ENCODE measurements at places on chromosomes 7 and 10. TPM values are rescaled to one million over a fixed set of nuclear protein-coding genes. Genes with fewer than 3 reads are reported as not detected.

WNT8B gene
- not detected for total RNA-seq

GRCh38 chr7:116663744-116664143 is 8.3 kb upstream of the MET start:
- DNase-seq, result no peak

DNA sequence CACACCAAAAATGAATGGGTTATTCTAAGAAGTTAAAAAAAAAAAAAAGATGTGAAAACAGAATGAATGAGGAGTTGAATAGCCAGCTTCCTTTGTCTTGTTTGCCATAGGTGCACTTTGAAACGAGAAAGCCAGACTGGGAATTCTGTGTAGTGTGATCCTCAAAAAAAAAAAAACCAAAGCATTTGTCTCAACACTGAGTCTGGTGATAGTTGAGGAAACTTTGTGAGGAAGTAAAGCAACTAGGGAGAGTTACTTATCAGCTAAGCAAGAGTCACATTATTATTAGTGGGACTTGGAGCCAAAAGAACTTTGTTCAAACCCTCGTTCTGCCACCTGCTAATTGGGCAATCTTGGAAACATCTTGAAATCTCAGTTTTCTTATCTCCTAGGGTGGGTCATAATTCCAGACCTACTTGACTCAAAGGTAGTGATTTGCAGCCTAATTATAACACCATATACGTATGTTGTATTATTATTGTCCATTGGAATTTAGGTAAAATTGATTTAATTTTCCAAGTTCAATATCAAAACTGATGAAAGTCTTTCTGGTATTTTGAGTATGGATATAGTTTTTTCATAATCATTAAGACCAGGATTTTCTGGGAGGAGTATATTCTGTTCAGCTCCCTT is 99.8 kb upstream of the GJD4 start:
- no peak for DNase-seq

RNF32 gene
- not detected for total RNA-seq

GRCh38 chr10:27752673-27753237 is 7.1 kb upstream of the MKX start:
- no peak for DNase-seq

- no peak for DNase-seq
Observed at GRCh38 chr7:145036604-145037405, 201.0 kb upstream of the TPK1 start.

GRCh38 chr7:80907141-80907601 is 11.7 kb downstream of the SEMA3C start:
- DNase-seq, result no peak

GRCh38 chr10:3421537-3422257 is 249.1 kb upstream of the PITRM1 start:
- DNase-seq, result no peak

DNA sequence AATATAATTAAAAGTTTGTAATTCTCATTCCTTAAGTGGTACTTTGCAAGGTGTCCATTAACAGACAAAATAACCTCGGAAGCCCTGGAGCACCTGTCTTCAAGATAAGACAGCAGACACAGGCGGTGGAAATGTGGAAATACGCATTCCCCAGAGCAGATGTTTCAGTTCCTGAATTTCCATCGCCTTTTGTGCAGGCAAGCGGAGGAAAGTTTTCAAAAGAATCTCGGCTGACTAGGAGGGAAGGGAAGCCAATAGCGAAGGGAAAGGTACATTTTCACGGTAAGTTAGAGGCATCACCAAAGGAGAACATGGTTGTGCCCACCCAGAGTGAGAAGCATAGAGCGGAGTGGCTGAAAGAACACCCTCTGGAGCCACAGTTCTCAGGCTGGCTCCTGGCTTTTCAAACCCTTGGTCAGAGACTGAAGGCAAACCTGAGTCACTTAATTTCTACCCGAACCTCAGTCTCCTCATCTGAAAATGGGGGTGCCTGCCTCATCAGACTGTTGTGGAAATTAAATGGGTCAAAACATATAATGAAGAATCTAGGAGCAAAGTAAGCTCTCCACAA is 13.6 kb downstream of the CPA1 start:
- no peak for DNase-seq

DNA sequence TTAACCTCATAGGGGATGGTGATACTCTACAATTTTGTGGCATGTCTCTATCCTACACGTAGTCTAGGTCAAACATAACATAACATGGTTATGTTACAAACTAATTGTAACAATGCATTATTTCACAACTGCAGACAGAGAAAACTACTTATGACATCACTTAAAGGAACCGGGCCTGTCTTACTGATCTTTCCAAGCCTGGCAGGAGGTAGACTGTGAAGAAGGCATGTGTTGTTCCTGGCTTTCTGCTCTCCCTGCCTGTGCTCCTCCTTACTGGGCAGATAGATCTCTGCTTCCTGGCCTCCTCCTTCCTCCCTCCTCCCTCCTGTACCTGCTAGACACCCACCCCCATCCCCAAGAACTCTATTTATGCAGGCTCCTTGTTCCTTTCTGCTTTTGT is 5.4 kb downstream of the CACNB2 start:
- no peak for DNase-seq

DNA sequence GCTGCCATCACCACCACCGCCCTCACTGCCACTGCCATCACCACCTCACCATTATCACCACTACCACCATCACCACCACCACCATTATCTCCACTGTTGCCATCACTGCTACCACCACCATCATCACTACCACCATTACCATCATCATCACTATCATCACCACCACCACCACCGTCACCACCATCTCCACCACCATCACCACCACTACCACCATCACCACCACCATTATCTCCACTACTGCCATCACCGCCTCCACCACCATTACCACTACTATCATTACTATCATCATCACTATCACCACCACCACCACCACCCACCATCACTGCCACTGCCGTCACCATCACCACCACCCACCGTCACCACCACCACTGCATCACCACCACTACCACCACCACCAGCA is 9.9 kb upstream of the COL13A1 start:
- DNase-seq, result no peak

- no peak for DNase-seq
Observed at GRCh38 chr7:35992436-35992835, 160.6 kb upstream of the EEPD1 start.

GRCh38 chr10:8039321-8039881 is 15.1 kb upstream of the GATA3 start:
- no peak for DNase-seq

GPR37 gene
- not detected for total RNA-seq

GRCh38 chr7:11193131-11193867 is 219.6 kb downstream of the PHF14 start:
- no peak for DNase-seq

CYTH3 gene
- 36.1 TPM for total RNA-seq

KCNMA1 gene
- 20.6 TPM for total RNA-seq

DNA sequence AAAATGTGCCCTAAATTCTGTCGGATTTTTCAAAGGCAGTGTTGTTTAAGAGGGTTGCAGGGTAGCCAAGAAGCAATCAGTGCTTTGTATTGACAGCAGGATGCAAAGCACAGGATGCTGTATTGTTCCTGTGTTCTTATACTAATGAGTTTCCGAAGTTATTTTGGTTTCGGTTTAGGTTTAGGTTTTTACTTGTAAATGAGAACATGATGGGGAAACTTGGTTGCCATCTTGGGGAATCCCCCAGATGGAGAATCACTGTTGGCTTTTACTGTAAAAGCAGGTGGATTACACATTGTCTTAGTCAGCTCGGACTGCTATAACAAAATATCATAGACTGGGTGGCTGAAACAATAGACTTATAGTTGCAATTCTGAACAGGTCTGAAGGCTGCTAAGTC is 72.1 kb downstream of the INHBA start:
- DNase-seq, result no peak

SEMA4G gene
- 1.4 TPM for total RNA-seq

GRCh38 chr7:65809259-65809981 is 63.5 kb upstream of the VKORC1L1 start:
- peak; percentile 47 for DNase-seq

OR2A7 gene
- total RNA-seq, result 3.8 TPM

DNA sequence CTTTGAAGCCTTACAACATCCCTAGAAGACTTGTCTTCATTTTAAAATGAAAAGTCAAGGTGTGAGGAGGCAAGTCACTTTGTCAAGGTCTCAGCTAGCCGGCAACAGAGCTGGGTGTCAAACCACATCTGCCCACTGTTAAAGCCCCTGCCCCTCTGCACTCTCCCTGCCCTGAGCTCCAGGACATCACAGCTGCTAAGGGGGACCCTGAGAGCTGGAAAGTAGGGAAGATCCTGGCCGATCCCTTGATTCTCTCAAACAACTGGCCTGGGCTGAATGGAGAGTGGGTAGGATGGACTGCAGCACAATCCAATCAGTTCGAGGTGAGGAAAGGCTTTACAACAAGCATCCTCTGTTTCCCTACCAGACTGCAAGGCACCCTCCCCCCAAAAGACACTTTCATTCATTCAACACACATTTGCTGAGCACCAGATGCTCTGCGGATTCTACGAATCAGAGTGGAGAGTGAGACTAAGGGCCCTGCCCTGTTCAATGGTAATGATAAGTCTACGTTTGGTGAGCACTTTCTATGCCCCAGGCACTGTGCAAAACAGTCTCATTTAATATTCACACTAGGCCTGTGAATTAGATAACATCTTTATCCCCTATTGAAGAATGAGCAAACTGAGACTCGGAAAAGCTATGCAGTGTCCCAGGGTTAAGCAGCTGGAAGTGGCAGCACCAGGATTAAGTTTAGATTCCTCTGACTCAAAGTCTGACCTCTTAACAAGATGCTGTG is 148.1 kb downstream of the HERPUD2 start:
- DNase-seq, result no peak

GRCh38 chr10:53003094-53003493 is 230.5 kb upstream of the MBL2 start:
- DNase-seq, result no peak

GRCh38 chr7:151010307-151011096 is 13.8 kb downstream of the ATG9B start:
- no peak for DNase-seq

DNA sequence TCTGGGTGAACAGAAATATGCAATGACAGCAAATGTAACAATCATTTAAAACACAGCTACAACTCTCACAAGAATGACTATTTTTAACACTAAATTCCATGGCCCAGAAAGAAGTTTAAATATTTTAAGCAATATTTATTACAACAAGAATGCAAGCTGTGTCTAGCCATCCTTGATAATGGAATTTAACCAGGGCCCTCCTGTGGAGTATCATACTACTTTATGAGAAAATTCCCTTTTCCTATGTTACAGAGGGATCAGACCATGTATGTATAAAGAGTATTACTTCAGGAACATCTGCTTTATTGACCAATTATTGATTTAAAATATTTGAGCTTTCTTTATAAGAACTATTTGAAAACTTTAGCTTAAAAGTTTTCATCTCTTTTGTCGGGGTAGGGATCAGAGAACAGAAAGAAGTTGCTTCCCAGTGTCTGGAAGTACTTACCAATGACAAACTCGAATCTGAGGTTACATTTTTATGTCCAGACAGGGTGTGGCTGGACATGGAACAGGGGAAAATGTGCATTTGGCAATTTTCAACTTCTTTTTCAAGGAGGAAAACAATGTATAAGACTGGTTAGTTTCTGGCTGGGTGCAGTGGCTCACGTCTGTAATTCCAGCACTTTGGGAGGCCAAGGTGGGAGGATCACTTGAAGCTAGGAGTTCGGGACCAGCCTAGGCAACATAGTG is 48.3 kb upstream of the NRBF2 start:
- DNase-seq, result no peak

DNA sequence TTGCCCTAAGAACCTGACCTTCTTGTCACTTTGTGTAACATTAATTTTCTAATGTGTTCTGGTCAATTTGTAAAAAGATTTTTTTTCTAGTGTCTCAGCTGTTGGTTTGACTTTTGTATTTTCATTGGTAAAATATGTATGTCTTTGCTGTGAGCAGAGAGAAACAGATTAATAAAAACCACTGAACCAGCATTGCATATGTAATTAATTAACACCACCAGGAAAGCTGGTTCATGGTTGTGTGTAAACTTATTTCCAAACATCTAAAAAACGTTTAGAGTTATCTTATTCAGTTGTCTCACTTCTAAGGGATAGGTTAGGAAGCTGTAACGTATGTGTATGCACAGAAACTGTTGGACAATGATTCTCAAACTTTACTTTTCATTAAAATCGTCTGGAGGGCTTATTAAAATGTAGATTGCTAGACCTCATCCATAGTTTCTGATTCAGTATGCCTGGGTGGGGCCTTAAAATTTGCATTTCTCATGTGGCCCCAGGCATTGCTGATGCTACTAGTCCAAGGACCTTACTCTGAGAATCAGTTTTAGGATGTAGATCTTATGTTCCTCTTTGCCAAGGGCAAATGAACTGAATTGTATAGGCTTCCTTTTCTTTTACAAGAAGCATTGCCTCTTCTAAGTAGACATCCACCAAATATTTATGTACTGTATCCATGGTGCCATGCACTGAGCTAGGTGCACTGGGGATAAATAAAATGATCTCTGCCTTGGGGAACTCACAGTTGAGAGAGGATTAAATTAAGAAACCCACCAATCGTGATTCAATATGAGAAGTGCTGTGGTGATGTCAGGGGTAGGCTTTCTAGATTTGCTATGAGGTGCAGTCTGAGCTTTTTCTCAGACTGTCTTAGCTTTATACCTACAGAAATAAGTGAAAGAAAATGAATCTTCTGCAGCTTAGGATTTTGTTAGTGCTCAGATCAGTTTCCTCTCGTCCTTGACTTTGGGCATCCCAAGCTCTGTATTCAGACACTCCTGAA is 98.7 kb downstream of the AUTS2 start:
- DNase-seq, result no peak

LRRN3 gene
- 2.0 TPM for total RNA-seq

DNA sequence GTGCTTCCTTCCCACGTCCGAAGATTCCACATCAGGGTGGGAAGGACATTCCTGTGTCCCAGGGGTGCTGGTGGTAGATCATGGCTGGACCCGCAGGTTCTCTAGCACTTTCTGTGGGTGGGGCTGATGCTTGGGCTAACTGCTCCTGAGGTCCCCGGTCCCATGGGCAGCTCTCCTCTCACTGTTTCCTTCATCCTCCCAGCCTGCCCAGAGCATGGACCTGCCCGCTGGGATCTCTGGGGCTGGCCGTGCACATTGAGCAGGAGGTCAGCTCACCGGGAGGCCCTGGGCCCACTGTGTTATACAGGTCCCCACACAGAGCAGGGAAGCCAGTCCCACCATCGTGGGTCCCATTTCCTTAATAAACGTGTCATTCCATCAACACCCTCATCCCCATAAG is 502.3 kb downstream of the TCERG1L start:
- peak; percentile 64 for DNase-seq

- DNase-seq, result no peak
Observed at GRCh38 chr7:18206331-18206730, 178.7 kb upstream of the PRPS1L1 start.

ITPRID1 gene
- total RNA-seq, result not detected

UNCX gene
- total RNA-seq, result not detected

DNA sequence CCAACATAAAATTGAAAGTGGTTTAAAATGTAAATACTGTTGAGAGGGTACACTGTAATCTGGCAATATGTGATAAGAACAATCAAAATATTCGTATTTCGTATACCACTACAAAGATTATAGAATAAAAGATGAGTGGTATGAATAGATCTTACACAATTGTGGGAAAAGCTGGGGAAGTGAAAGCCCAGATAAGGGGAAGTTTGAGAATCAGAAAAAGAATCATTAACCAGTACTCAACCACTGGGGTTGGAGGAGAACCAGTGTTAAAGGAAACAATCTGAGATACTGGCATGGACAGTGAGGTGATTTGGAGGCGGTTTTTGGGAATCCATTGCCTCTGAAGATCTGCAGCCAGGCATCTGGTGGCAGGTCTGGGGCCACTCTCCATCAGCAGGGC is 59.7 kb upstream of the CDK14 start:
- DNase-seq, result no peak

- no peak for DNase-seq
Observed at GRCh38 chr10:24299578-24300260, 90.8 kb downstream of the KIAA1217 start.

GRCh38 chr10:1737222-1738061 is at the start of gene ADARB2:
TSS of gene ADARB2 (minus strand) at chr10:1737525.
- no peak for DNase-seq

Measured in mesenteric fat pad (tissue), 1 donor.